NCI-H748 treated with DMSO at 0.1 percent for 48 hours (cell line): ENCODE measurements at places on chromosomes 1 and 21.
A peak's percentile ranks its signal among the peaks of the same experiment; 100 is the strongest.

DNA sequence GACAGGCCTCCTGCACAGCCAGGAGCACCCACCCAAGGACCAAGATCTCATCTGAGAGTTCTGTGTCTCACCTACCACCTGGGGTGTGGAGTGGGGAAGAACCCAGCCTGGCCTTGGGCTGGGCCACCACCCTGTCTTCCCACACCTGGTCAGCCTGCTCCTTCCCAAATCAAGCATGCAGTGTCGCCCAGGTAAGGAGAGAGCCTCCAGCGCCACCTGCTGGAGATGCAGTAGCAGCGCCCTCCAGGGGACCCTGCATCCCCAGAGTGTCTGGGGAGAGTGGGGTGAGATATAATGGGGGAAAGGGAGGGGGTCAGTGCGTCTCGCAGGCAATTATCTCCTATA, 32.3 kb downstream of the KIAA2013 start:
- peak; percentile 28 for DNase-seq

DNA sequence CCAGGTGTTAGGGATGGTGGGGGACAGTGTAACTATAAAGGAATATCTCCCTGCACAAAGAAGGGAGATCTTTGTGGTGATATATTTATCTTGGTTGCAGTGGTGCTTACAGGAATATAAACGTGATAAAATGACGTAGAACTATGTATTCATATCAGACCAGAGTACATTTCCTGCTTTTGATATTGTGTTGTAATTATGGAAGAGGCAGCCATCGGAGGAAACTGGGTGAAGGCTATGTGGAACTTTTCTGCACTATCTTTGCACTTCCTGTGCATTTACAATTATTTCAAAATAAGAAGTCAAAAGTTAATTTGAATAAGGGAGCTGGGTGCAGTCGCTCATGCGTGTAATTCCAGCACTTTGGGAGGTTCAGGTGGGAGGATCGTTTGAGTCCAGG, 37.6 kb downstream of the NDUFS5 start:
- no peak for DNase-seq

- no peak for DNase-seq
These were observed 125.4 kb upstream of the VAMP3 start for GRCh38 chr1:7645751-7646048.

- no peak for DNase-seq
These were observed 43.7 kb downstream of the SLC27A3 start for GRCh38 chr1:153818876-153819275.
